ENCODE measurements at places on chromosomes 13 and 19. TPM values are rescaled to one million over a fixed set of nuclear protein-coding genes. Genes with fewer than 3 reads are reported as not detected.

Gene MTUS2
- total RNA-seq: not detected

DNA sequence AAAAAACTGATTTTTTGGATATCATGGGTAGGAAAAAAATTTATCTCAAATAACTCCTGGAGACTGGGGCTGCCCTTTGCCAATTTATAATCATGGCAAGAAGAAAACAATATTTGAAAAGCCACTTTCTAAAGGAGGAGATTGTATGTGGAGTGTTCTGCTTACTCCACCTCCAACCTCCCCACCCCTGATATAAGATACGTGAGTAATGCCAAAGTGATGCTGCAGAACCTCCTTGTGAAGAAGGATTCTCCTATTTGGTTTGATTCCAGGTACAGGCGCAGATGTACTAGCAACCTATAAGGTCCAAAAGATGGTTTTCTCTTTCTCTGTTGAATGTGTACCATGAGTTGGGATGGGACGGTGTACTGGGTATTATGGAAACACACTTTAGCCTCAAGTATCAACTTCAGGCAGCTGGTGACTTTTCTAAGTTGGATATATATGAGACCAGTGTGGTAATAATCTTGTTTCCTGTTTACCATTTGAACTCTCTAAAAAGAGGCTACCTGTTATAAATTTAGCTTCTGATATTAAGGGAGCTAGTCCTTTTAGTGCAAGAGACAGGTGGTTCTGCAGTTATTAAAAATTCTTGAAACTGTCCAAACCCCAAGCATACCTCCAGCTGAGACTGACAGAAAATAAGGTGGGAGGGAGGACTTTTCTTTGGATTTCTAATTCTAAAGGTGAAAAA lies 724.0 kb upstream of the MIR17HG start:
- no peak for DNase-seq

DNA sequence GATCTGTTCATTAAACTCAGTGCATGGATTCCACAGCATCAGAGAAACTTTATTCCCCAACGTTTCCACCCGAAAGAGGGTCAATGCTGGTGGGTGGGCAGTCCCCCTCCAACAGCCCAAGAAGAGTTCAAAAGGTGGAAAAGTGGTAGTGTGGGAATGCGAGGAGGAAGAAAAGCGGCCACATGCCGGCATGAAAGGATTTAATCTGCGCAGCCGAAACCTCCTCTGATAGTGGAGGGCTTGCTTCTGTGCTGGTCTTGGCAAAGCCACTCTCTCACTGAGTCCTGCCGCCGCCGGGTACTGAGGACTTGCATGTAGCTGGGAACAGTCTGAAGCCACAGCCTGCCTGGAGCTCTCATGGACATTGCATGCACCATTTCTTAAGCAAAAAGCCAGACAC lies 136.2 kb upstream of the ZNF536 start:
- DNase-seq: no peak

DNA sequence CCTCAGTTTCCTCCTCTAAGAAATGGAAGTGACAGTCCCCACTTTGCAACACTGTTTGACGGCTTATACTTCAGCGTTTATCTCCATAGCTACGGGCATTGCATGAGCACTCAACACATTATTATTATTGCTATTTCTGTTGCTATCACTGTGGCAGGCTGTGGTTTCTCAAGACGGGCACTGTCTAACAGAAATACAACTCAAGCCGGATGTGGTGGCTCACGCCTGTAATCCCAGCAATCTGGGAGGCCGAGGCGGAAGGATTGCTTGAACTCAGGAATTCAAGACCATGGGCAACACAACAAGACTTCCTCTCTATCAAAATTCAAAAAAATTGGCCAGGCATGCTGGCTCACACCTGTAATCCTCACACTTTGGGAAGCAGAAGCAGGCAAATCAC lies 4.9 kb upstream of the ZSWIM4 start:
- no peak for DNase-seq

Gene ZNF527
- total RNA-seq: 3.3 TPM

DNA sequence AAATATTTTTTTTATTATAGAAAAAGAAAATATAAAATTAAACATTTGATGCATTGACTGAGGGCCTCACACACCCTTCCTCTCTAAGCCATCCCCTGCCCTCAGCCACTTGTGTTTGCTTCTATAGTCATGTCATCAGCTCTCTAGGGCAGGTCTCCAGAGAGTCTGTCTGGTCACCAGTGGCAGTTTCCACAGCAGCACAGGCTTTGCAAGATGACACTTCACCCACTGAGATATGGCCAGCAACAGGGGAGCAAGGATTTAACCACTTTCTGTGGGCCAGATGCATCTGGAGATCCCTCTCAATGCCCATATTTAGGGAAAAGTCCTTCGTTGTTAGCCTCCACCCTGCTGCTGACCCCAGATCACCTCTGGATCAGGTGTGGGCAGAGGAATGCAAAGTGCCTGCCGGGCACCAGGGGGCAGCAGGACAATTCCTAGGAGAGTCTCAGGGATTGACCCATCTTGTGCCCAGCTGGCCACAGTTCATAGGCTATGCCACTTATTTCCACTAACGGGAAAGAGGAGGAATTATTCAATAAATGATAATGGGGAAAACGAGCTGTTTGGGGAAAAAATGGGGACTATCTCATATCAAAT lies 4.8 kb downstream of the ABCC4 start:
- peak; percentile 68 for DNase-seq

Gene ZNF302
- 11.9 TPM for total RNA-seq

DNA sequence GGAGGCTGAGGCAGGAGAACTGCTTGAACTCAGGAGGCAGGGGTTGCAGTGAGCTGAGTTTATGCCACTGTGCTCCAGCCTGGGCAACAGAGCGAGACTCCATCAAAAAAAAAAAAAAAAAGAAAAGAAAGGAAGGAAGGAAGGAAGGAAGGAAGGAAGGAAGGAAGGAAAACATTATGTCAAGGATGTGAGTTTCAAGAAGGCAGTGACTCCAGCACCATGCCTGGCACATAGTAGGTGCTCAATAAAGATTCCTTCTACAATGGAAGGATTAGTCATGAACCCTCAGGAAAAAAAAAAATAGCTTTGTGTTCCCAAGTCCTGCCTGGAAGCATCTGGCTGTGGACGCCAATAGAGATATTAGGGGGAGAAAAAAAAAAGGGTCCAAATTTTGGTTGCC lies 10.1 kb upstream of the ZNRF4 start:
- DNase-seq: no peak

DNA sequence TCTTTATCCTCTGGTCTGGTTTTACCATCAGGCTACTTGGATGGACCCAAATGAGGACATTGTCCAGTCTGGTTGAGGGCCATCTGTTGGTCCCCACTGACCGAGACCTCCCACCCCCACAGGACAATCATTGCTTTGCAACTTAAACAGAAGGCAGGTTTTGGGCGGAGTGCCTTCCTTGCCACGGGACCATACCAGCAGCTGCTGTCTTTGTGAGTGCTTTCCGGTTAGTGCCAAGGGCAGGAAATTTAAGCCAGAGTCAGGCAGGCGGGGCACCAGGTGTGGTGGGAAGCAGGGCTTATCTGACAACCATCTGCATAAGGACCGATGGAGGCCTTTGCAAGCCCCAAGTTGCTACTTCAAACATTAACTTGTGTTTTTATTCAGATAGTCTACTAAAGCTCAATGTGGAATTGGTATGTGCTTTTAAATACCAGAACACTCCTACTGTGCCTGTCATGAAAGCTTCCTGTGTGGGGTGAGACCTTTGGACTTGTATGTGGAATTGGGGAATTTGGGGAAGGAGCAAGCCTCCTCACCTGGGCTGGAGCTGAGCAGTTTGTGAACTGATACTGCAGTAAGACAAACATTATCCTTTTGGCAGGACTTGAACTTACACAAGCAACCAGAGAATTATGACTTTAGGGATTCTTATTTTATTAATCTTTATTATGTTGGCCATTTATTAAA lies 39.3 kb upstream of the UBE2L5 start:
- no peak for DNase-seq

DNA sequence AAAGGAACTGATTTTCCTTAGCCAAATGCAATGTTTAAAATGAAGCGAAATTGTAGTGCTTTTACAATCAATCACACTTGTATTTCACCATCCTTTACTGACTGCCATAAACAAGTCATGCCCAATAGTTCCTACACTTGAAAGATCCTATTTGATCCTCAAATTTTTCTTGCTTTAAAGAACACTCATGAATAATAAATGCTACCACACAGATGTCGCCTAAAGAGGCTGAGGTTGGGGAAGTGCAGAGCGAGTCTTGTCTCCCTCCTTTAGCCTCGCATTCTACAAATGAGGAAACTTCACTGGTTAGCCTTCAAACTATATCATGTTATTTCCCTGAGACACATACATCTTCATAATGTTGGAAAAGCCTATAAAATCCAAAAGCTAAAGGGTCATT lies 18.7 kb upstream of the AMER2 start:
- no peak for DNase-seq

DNA sequence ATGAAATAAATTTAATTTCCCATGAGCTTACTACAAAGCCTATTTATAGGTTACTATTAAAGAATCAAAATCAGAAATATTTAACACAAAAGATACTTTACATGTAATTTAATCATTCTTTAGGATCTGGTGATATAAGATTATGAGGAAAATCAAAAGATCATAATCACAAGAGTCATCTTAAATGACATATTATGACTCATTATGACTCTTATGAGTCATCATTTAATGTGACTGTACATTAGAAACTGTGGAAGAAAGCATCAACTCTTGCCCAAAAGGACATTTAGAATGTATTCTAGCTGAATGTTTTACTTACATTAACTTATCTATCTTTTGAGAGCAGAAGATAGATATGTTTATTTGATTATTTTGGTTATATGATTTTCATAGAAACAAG lies 458.6 kb downstream of the DCT start:
- DNase-seq: no peak

Gene ICAM4
- 0.22 TPM for total RNA-seq

DNA sequence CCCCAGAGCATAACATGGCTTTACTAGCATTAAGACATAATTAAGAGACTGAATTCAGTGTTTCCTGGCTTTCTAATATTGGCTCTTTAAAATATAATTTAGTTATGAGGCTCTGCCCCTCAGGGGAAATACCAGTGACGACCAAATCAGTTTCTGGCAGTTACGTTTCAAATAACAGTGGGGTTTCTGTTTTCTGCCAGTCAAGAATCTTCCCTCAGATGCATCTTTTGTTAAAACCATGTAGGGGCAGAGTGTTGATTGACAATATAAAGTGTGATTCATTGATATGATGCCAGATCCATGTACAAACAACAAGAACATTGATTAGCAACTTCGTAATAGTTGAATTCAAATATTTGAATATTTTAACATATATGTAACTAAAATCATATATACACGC lies 1169.7 kb downstream of the DIAPH3 start:
- no peak for DNase-seq

GRCh38 chr13:110221406-110222117 lies 85.4 kb downstream of the COL4A1 start:
- no peak for DNase-seq

All from lung microvascular endothelial cell (primary cell).